ENCODE measurements at places on chromosomes 7 and 10.

- no peak for DNase-seq
Observed at GRCh38 chr7:19322002-19322401, 176.8 kb upstream of the FERD3L start.

- DNase-seq, result no peak
Observed at GRCh38 chr7:128108641-128109423, 77.6 kb upstream of the LRRC4 start.

DNA sequence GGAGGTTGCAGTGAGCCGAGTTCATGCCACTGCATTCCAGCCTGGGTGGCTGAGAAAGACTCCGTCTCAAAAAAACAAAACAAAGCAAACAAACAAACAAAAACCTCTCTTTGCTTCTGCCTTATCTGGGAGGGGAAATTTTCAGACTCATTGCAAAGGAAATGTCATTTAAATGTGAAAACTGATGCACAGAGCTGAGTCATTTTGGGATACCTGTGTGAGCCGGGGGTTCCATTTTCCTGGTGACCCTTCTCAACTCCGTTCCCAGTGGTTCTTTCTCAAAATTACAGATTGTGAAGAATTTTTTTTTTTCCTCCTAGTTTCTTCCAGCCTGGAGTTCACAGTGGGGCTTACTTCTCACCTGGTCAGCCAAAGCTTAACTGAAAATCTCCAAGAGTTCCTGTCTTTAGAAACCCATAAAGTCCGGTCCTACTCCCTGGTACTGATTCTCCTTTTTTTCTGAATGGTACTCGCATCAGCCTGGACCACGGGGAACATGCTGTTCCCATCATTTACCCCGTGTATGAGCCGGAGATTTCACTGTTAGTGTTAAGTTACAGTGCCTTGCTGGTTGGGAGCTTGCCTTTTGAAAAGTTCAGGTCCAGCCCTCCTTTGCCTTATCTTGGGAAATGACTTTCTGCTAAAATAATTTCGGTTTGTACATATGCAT, 56.9 kb downstream of the RBM20 start:
- DNase-seq, result no peak

- no peak for DNase-seq
Observed at GRCh38 chr10:132406750-132407149, 9.8 kb downstream of the PWWP2B start.

DNA sequence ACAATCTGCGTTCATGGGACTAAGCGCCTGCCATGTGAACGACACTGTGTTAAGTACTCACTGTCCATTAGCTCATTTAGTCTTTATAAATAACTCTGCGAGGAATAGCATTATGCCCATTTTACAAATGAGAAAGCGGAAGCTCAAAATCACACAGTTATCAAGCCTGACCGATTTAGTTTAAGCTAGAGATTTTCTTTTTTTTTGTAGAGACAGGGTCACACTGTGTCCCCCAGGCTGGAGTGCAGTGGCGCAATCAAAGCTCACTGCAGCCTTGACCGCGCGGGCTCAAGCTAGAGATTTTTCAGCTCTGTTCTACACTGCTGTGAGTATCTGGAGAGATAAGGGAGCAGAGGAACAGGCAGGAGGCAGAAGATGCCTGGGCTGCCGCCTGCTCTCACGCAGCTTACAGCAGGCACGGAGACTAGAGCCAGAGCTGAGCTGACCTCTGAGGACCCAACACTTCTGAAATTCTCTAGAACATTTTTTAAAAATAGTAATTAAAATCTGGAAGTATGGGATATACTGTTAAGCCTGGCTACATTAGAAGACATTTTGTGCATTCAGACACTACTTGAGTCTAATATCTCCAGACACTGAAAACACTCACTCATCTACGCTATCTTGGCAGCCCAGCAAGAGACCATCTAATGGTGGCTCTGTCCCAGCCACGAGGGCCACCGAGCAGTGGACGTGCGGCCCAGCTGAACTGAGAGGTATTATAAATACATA, 38.7 kb downstream of the GNA12 start:
- no peak for DNase-seq

- no peak for DNase-seq
Observed at GRCh38 chr7:14590206-14590605, 312.3 kb downstream of the DGKB start.

DNA sequence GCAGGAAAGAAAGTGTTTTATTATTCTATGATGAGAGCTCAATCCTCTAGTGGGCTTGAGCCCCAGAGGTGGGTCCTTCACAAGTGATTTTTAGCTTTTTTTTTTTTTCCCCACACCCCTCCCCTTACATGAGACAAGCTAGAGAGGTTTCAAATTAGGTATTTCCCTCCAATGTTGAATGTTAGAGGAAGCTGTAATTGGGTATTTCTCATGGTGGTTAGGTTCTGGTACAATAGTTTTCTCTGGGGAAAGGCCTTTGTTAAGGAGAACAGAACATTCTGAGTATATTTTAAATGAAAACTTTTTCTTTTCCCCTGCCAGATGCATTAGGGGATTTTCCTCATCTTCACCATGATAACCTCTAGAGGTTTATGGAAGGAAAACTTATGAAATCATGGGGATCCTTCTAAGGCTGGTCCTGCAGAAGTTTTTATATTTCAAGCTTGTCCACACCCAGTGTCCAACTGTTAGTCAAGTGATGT, 1039.7 kb downstream of the NRG3 start:
- DNase-seq, result no peak

DNA sequence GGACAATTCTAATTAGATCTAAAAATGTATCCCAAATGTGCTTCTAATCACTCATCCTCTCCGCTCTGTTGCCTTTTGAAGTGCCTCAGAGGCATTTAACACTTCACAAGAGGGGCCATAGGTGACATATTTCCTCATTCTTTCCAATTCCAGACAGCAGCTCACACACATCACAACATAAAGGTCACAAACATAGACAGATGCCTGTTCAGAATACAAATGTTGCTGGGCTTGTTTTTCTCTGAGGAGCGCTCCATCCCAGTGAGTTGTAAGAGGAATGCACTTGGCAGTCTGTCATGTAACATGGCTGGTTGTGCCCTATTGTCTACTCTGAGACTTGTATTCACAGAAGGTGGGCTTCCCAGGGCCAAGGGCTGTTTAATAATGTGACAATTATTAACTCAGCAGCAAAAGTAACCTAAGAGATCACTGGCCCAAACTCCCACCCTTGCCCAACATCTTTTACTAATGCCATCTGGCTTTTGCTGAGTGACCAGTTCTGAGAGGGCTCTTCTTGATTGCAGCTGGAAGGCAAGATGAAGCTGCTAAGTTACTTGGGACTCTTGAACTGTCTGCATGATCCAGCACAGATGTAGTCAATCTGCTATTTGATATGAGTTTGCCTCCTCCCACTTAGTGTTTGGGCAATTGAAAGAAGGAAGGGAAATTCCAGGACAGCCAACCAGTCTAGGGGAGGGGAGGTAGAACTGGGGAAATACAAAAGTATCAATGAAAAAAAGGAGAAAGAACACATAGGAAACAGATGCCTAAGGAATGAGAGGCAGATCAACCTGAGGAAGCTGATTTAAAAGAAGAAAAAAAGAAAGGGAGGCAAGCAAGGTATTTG, 13.6 kb downstream of the PON2 start:
- no peak for DNase-seq

DNA sequence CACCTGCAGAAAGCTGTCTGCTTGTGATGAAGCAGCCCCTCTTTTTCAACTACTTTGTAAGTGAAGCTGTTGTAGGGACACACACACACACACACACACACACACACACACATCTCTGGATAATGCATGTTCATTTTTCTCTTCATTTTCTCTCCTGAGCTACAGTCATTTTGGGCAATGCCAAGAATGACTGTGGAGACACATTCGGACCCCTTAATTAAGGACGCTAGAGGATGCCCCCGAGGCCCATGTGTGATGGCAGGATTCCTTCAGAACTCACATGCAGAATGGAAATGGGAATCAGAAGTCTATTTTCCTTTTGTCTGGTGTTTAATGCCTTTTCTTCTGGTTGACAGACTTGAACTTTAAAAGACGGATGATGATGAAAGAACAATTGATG, 56.6 kb downstream of the CLRN3 start:
- no peak for DNase-seq

DNA sequence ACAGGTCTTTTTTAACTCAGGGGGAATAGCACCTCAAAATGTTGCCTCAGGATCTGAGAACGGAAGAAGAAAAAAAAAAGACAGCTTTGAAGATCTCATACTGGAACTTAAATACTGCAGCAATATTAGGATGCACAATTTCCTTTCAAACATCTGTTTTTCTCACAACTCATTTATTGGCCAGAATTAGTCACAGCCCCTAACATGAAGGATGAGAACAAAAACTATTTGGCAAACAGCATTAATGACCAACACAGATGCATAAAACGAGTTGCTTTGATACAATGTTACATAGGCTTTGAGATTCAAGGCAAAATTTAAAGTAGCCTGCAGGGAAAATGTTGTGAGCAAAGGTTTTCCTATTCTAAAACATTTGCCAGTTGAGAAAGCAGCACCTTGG, 36.5 kb downstream of the JMJD1C start:
- DNase-seq, result no peak

GRCh38 chr7:79176859-79177477, 276.5 kb downstream of the MAGI2 start:
- DNase-seq, result no peak

All from stimulated activated CD8-positive, alpha-beta memory T cell treated with anti-CD3 and anti-CD28 coated beads, Interleukin-2, amount 100 ng/mL, for 1 hour (primary cell).